ENCODE measurements at places on chromosomes 6 and 20.

- DNase-seq, result no peak
These were observed 280.9 kb upstream of the STXBP5 start for GRCh38 chr6:146923205-146923833.

DNA sequence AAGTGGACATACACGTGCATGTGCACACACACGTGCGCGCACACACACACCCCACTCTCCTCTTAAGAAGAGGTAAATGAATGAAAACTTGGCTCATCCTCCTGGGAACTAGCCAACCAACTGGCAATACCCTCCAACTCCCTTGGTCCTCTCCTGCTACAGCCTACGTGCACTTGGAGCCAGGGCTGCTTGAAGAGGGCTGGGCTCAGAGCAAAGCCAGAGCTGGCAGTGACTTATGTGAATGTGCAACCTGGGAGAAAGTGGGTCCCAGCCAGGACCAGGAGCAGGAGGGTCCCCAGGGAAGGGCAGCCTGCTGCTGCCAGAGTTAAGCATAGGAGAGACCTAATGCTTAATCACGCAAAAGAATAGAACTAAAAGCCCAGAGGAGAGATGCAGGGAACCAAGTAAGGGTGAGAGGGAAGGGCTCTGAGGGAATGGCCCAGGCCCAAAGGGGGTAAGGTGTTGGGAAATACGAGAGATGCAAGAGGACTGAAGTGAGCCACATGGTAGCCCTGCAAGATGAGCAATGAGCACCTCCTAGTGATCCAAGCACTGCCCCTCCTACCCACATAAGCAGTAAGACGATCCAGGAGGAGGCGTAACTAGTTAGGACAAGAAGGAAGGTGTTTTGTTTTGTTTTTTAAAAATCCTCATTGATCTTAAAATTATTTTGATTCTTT lies 24.7 kb downstream of the TRAF3IP2 start:
- no peak for DNase-seq

GRCh38 chr20:44099832-44100231 lies 87.2 kb downstream of the JPH2 start:
- DNase-seq, result no peak

- no peak for DNase-seq
These were observed 87.7 kb downstream of the HIVEP2 start for GRCh38 chr6:142857233-142857761.

GRCh38 chr6:166503167-166503744 lies 83.2 kb downstream of the RAMACL start:
- DNase-seq, result no peak

GRCh38 chr6:69622230-69622629 lies 174.6 kb downstream of the LMBRD1 start:
- no peak for DNase-seq

DNA sequence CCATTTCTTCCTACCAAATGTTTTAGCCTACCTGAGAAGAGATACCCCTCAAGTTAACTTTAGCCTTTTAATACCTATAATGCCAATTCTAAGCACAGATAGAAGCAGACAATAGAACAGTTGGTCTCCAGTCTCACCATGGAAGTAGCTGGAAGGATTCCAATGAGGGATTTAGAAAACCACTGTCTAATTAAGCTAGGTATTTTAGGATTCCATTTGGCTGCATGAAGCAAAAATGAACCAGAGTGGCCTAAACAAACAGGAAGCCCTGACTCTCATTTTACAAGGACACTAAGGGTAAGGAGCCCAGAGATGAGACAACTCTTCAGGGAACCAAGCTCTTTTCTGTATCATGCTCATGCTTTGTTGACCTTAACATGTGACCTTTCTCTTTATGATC lies 199.2 kb downstream of the ALDH8A1 start:
- DNase-seq, result no peak

- no peak for DNase-seq
These were observed 79.2 kb upstream of the MAP3K4 start for GRCh38 chr6:160912411-160912810.

- DNase-seq, result no peak
These were observed 9.5 kb downstream of the TBC1D7 start for GRCh38 chr6:13318821-13319220.

DNA sequence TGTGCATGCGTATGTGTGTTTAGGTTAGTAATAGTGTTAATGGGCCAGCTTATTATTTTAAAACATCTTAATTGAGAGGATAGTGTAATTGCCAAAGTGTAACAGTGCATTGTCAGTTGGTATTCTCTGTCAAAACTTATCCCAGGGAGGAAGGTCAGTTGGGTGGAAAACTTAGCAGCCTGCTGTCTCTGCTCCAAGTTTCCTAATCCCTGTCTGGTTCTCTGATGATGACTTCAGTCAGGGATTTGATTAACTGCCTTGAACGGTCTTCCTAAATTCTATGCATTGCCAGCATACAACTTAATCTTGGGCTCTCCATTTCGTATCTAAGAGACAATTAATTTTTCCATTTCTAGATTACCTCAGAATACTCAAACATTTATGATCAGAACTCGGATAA lies 51.1 kb downstream of the L3MBTL3 start:
- no peak for DNase-seq

DNA sequence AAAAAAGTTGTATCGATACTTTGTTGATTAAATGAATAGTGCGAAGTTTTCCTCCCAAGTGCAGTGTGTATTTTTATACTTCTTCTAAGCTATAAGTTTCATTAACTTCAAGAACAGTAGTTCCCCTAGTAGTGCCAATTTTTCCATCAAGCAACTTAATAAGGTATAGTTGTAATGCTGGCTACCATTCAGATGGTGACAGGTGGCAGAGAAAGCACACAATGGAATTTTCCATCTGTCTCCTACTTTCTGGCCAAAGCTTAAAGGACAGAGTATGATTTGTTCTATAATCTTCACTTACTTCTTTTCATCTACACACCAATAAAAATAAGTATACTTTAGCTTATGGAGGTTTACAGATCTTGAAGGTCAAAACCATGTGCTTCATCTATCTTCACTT lies 431.1 kb downstream of the NKAIN2 start:
- DNase-seq, result no peak

DNA sequence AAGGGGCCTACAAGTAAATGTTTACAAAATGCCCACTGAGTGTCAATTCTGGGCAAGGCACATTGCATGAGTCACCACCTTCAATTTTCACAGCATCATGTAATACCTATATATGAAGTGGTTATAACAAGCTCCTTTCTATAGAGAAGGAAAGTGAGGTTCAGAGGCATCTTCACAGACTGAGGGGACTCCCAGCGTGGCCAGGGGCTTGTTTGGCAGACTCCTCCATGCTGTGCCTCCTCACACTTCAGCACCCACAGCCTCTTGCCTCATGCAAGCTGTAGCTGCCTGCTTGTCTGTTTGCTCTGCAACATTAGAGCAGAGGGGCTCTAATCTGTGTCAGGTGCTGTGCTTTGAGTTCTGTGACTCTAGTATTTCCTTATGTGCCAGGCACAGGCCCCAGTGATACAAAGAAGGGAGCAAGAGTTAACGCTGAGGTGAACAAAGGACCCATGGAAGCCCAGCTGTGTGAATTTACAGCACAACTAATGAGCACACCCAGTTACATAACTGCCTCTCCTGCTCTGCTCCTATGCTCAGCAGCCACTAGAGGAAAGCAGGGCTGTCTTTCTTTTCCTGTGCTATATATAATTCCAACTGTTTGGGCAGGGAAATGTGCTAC lies 72.3 kb downstream of the ZHX3 start:
- no peak for DNase-seq

- no peak for DNase-seq
These were observed 104.4 kb upstream of the ESR1 start for GRCh38 chr6:151702851-151703658.

DNA sequence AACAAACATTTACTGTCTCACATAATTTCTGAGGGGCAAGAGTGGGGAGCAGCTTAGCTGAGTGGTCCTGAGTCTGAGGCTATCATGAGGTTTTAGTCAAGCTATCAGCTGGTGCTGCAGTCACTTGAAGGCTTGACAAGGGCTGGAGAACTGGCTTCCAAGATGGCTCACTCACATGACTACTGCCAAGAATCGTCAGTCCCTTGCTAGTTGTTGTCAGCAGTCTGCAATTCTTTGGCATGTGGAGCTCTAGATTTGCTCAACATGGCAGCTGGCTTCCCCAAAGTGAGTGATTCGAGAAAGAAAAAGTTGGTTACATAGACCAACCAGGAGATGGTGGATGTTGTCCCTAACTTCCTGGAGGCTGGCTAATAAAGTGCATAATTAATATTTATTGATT lies 2.8 kb upstream of the LRRC1 start:
- DNase-seq, result no peak

GRCh38 chr6:33878562-33878961 lies 74.8 kb upstream of the MLN start:
- DNase-seq, result no peak

GRCh38 chr6:4872841-4873240 lies 96.6 kb downstream of the CDYL start:
- no peak for DNase-seq

- no peak for DNase-seq
These were observed 77.8 kb downstream of the VIP start for GRCh38 chr6:152828431-152828830.

DNA sequence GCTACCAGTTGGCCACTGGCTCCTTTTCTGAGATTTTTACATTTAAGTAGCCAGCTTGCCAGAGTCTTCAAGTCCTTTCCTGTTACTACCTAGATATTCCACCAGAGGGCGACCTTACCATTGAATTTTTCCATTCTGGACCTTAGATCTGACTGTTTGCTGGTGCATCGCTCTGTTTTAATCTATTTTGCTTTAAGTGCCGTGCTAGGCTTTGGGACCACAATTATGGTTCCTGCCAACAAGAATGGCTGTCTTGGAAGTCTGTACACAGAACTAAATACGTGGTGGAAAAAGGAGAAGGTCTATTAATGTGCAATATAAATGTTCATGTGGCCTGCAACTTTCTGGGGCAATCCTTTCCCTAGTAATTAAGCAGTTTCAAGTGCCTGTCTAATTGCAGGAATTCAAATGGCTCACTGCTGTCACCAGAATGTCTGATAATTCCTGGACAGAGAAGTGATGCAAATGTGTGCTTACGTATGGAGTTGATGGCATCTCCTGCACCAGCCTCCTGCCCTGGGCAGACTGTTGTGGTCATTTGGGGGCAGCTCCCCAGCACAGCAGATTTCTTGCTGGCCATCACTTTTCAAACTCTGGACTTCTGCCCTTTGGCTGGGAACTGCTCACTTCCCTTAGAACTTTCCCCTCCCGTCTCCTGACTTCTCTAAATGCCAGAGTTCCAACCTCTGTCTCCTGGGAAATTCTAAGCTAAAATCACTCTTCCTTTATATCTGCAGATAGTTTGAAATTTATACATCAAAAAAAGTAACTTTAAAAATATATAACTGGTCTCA lies 5.6 kb upstream of the HLA-DOA start:
- no peak for DNase-seq

- no peak for DNase-seq
These were observed 9.6 kb upstream of the FOXF2 start for GRCh38 chr6:1379788-1380147.

DNA sequence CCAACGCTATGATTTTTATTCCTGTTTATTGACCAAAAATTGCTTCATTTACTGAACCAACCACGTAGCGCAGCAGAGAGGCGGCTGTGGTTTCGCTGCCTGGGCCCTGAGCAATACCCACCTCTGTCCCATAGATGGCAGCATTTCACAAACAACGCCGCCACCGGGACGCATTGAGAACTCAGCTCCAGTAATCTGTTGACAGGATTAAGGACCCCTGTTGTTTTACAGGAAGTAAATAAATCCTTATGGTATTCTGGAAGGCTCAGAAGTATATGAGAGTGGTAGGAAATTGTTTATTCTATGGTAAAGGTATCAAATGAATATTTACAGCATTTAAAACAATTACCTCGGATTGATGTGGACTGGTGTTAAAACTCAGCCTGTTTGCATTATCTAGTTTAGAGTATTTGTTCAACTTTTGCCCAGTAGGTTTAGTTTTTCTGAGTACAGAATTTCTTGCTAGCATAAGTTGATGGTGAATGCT lies 547.9 kb upstream of the SLC35B3 start:
- peak; percentile 77 for DNase-seq

GRCh38 chr6:160520043-160520904 lies 143.8 kb downstream of the LPA start:
- peak; percentile 92 for DNase-seq

DNA sequence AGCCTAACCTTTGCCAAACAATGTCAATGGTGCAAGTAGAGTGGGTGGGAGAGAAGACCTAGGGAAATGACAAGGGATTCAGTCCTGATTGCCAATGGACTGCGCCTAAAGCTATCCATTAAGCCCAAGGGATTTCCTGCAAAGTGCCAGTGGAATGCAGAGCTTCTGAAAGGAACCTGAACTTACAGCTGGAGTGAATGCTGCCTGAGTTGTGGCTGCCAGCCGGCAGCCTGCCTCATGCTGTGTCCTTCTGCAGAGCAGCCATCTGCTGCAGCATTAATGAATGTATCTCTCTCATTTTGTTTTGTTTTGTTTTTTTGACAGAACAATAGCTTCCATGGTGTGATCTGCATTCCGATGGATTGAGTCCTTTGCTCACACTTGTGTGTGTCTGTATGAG lies 44.7 kb downstream of the SLC35F1 start:
- no peak for DNase-seq

- no peak for DNase-seq
These were observed 300.5 kb downstream of the KCNQ5 start for GRCh38 chr6:72922401-72922800.

DNA sequence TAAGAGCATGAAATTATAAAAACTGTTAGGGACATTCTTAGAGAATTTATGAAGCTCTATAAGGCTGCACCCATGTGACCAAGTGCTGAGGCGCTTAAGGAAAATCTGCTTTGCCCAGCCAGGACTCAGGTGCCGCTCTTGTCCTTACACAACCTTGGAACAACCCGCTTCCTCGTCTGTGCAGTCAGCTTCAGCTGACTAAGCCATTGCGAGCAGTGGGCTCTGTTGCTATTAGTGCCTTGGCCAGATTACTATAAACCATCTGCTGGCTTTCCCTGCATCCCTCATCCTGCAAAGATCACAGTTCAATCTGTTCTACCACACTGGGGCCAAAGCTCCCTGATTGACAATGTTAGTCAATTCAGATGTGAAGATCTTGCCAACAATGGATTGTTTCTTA lies 89.1 kb upstream of the E2F3 start:
- no peak for DNase-seq

GRCh38 chr20:25296094-25297093 lies 48.5 kb downstream of the PYGB start:
- no peak for DNase-seq

- no peak for DNase-seq
These were observed 608.6 kb downstream of the COL12A1 start for GRCh38 chr6:74597266-74597665.

- DNase-seq, result no peak
These were observed 851.0 kb upstream of the EPHA7 start for GRCh38 chr6:94270091-94270948.

GRCh38 chr20:58447511-58448391 lies 58.7 kb downstream of the VAPB start:
- DNase-seq, result no peak

Data from activated CD8-positive, alpha-beta memory T cell treated with anti-CD3 and anti-CD28 coated beads, Interleukin-2, amount 50 U/mL, for 48 hours (primary cell).